ENCODE measurements at places on chromosomes 7 and 10.

- DNase-seq: no peak
These were observed 2.4 kb downstream of the ADCK2 start for GRCh38 chr7:140674899-140675701.

GRCh38 chr7:37352974-37353948 is 95.4 kb downstream of the ELMO1 start:
- DNase-seq: peak; percentile 59

DNA sequence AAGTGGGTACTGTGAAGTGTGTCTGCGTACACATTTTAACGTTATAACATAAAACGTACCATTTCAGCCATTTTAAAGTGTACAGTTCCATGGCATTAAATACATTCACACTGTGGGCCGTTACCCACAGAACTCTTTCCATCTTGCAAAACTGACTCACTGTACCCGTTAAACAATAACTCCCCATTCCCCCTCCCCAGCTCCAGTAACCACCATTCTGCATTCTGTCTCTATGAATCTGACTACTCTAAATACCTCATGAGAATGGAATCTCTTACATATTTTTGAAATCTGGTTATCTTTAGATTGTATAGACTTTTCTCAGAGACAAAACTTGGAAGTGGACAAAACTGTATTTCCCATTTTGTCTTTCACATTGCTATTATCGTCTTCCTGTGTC is 9.3 kb downstream of the ARL3 start:
- no peak for DNase-seq

DNA sequence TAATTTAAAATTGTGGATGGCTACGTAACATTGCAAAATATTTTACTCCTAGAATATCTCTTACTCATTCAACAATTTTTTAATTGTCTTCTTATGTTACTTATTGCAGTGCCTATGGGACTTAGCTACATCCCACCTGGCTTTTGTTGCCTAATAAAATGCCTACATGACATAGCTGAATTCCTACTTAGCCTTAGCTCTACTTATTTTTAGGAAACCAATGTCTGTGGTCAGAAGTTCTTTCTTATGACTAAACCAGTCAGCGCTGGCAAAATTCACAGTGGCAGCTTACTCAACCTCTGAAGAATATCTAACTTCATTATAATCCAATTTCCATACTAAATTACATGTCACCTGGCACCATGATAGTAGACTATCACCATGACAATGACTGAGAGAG is 1612.4 kb upstream of the LRRTM3 start:
- DNase-seq: no peak

GRCh38 chr10:118790058-118790457 is 35.3 kb upstream of the CACUL1 start:
- no peak for DNase-seq

- DNase-seq: no peak
These were observed 29.2 kb downstream of the ANXA8 start for GRCh38 chr10:47454780-47455058.

GRCh38 chr10:75708060-75708459 is 276.6 kb downstream of the LRMDA start:
- peak; percentile 35 for DNase-seq

DNA sequence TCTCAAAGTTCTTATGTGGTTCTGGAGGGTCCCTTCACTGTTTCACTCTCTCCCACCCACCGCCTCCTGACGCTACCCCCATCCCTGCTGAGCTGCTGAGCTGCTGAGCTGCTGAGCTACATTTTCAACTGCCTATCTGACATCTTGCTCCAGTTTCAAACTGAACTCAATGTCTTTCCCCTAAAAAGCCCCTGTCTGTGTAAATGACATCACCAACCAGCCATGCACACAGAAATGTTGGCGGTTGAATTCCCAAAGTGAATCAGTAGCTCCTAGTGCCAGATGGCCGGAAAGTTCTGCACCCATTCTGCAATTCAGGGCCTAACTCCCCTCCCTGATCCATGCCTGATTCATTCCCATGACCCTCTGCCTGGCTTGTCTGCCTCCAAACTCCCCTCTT is 71.2 kb downstream of the WNT2 start:
- no peak for DNase-seq

DNA sequence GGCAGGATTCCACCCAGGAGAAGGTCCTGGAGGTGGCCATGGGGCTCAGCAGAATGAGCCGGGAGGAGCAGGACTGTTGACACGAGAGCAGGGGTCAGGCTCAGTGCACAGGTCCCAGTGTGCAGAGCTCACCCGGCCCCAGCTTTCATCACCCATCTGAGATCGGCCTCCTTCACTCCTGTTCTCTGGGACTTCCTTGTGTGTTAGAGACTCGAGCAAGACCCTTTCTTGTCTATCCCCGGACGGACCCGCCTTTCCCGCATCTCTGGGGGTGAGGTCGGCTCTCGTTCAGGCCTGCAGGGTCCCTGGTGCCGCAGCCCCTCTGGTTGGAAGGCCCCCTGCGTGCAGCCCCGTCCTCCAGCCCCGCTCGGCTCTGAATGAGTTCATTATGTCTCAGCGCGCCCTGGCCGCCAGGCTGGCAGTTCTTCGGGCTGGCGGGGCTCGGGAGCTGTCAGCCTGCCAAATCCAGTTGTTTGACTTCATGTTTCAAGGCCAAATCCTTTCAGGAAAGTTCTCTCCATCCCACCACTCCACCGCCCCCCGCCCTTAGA is 127.9 kb downstream of the LHPP start:
- no peak for DNase-seq

- no peak for DNase-seq
These were observed 172.4 kb downstream of the CDCA7L start for GRCh38 chr7:21773326-21773725.

- peak; percentile 69 for DNase-seq
These were observed 56.6 kb downstream of the ELMO1 start for GRCh38 chr7:37391791-37392672.
